A172 (cell line): ENCODE measurements at places on chromosomes 3 and 15. TPM values are rescaled to one million over a fixed set of nuclear protein-coding genes. Genes with fewer than 3 reads are reported as not detected.

TLR9 gene
- total RNA-seq: not detected in 2 replicates

EOMES gene
- 0.09 TPM in 1 of 2 replicates, not detected in the other for total RNA-seq

GOLGA6D gene
- not detected in 2 replicates for total RNA-seq

DNA sequence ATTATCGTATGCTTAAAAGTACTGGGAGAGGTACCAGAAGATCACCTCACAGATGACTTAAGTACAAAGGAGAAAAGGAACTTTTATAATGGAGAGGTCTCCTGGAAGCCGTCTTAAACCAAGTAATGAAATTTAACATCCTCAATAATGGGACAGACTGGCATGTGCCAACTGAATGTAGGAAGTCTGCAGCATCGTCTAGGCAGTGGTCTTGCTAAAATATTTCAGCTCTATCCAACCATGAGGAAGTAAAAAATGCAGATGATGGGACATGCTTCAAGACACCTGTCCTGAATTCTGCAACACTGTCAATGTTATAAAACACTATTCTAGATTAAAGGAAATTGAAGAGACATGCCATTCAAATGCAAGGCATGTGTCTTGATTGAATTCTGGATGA is 458.8 kb upstream of the TPRG1 start:
- DNase-seq: no peak

GRCh38 chr15:67389975-67390374 is 131.0 kb upstream of the C15orf61 start:
- no peak for DNase-seq

DNA sequence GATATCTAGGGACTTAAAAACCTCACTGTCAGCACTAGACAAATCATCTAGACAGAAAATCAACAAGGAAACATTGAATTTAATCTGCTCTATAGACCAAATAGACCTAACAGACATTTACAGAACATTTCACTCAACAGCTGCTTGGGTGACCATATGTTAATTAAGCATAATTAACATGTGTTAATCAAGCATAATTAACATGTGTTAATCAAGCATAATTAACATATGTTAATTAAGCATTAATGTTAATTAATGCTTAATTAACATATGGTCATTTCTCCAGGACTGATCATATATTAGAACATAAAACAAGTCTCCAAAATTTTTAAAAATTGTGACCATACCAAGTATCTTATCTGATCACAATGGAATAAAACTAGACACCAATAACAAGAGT is 137.3 kb upstream of the MME start:
- DNase-seq: no peak

GRCh38 chr3:57068437-57069089 is 8.1 kb downstream of the SPATA12 start:
- peak; percentile 87 for DNase-seq

GRCh38 chr15:89015412-89016097 is 72.7 kb upstream of the ABHD2 start:
- DNase-seq: no peak

DNA sequence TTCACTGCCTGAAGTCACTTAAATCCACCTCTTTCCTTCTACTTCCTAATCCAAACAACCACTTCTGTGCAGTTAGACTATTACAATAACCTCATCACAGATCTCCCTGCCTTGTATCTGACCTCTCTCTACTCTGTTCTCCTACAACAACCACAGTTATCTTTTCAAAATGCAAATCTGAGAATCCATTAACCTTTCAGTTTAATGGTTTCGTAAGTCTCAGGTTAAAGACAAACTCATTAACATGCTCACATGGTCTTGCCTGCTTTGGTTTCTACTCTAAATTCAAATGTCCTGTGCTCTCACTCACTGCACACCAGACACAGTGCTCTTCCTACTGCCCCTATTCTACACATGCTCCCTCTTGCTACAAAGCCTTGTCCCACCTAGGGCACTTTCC is 406.5 kb upstream of the THBS1 start:
- no peak for DNase-seq

DNA sequence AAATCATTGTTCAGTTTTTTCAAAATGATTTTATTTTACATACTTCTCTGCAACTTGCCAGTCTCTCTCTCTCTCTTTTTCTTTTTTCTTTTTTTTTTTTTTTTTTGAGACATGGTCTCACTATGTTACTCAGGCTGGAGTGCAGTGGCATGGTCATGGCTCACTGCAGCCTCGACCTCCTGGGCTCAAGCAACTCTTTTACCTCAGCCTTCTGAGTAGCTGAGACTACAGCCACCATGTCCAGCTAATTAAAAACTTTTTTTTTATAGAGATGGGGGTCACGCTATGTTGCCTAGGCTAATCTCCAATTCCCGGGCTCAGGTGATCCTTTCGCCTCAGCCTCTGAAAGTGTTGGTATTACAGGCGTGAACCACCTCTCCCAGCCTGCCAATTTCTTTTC is 12.1 kb upstream of the ARID3B start:
- DNase-seq: no peak

DNA sequence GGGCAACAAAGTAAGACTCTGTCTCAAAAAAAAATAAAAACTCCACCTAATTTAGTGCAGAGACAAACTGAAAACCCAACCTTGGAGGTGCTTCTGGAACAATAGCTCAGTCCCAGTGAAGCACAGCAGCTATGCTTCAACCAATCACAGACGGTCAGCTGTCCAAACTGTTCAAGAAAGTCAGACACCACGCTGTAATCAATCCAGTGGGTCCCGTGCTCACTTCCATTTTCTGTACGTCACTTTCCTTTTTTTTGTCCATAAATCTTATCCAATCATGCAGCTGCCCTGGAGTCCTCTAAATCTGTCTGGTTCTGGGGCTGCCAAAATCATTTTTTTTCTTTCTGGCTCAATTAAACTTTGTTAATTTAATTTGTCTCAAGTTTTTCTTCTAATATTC is 93.6 kb upstream of the FAM174B start:
- DNase-seq: no peak

DNA sequence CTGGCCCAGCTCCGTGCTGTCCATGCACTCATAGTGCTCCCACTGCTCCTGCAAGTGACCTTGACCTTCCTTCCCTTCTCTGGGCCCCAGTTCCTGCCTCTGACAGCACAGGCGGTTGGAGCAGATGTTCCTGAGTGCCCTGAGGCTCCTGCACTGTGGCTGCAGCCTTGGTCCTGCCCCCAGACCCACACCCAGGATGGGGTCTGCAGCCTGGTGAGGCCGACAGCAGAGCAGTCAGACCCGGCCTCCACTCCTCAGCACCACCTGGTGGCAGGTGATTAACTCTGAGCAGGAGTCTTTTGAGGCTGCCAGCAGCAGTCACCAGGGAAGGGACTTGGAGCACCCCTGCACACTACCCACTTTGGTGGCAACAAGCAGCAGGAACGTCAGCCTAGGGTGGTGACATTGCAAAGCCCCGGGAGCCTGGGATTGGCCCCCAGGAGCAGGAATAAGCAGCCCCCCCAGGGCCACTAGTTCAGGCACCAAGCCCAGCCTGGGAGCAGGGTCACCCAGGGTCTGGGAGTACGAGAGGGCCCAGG is 64.6 kb downstream of the CYP11A1 start:
- no peak for DNase-seq

DNA sequence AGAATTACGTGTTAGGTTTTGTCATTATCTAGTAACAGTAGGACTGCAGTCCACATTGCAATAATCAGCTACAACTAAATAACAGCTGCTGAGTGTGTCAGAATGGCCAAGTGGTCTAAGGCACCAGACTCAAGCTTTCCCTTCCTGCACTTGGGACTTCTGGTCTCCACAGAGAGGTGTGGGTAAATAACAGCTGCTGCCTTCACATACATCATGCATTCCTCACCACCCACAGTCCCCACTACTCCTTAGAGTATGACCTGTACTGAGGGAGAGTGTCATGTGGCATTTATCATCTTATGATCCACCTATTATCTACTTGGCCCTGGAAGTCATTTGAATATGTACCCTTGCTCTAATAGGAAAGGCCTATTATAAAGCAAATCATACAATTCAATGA is 22.2 kb upstream of the ZMAT3 start:
- peak; percentile 34 for DNase-seq

- DNase-seq: peak; percentile 82
These were observed 43.9 kb downstream of the THBS1 start for GRCh38 chr15:39624806-39625205.

DNA sequence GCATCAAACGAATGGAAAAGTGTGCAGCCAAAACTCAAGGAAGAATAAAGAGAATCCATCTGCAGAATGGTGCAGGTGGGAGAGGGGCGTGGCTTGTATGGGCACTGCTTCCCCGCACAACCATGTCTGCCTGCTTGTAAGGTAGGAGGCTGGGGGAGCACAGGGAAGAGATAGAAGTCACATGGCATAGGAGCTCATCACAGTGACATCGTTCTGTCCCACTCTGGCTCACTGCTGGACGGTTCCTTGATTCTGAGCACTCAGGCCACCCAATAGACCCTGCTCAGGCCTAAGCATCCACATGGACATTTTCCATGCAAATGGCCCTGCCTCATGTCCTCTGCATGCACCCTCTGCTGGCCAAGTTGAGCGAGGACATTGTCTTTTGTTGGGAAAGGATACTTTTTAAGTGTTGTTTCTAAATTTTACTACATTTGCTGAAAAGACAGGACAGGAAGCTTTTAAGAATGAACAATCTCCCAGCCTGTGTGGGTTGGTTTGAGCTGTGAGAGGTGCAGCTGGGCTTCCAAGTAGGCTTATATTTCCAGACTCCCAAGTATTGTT is 3.1 kb downstream of the MYLK start:
- DNase-seq: peak; percentile 49

- no peak for DNase-seq
These were observed 8.3 kb upstream of the PIGZ start for GRCh38 chr3:196976941-196977340.
